H1 (cell line): ENCODE measurements at places on chromosomes 12 and 14. TPM values are rescaled to one million over a fixed set of nuclear protein-coding genes. Genes with fewer than 3 reads are reported as not detected.

DNA sequence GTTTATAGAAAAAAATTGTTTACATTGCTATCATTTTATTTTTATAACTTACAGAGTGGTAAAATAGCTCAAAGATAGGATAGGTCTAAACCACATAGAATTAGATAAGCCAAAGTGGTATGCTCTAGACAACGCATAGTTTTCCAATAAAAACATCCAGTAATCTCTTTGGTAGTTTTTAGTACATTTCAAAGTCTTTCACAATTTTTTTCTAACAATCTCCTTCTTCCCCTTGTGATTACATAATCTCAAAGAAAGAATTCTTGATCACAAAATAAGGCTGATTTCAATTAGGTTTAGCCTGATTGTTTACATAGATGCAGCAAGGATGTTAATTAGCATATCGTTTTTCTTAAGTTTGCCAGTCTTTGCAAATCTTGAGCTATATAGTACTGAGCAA lies 460.0 kb downstream of the FUT8 start:
- H3K4me1 ChIP-seq, result no peaks in the 10 kb centered on the region
- no peaks in the 10 kb centered on the region for H3K27me3 ChIP-seq
- no peak overlapping the region for H3K4me3 ChIP-seq
- DNase-seq, result no peak
- H3K27ac ChIP-seq, result no peak overlapping the region
- no peaks in the 10 kb centered on the region for H3K36me3 ChIP-seq

HPD gene
- polyA plus RNA-seq, result 0.28 and 0.48 TPM in 2 replicates

DNA sequence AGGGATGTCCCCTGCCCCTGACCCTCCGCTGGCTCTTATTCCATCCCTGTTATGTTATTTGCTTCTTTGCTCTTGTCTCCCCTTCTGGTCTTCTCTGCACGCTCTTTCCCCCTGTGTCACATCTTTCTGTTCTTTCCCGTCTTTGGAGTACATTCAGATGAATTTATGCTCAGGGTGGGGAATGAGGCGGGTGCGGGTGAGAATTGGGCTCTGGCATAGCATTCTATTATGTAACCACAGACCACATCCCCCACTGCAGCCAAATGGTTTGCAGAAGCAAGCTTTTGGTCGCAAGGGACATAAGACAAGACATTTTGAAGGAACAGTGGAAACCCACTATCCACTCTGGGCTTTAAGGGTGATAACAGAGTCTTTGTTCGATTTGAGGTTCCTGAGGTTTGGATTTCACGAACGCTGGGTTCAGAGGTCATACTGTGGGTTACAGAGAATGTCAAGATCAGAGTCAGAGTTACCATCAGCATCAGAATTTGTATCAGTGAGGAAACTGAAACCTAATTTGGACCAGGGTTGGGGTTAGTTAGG lies 3.8 kb downstream of the ENDOU start:
- peaks cover 5% of the 10 kb centered on the region; the same call in 1 of the 2 replicates for H3K4me1 ChIP-seq
- H3K27ac ChIP-seq, result no peak overlapping the region
- H3K4me3 ChIP-seq, result no peak overlapping the region
- no peaks in the 10 kb centered on the region for H3K36me3 ChIP-seq
- no peaks in the 10 kb centered on the region for H3K27me3 ChIP-seq
- no peak for DNase-seq

GRCh38 chr14:90536092-90536491 lies 139.3 kb downstream of the CALM1 start:
- H3K4me3 ChIP-seq, result no peak overlapping the region
- H3K27ac ChIP-seq, result no peak overlapping the region
- peaks cover 8% of the 10 kb centered on the region for H3K4me1 ChIP-seq
- H3K27me3 ChIP-seq, result no peaks in the 10 kb centered on the region

TTC9 gene
- polyA plus RNA-seq, result 16.5 and 21.0 TPM in 2 replicates

GRCh38 chr12:105289114-105289904 lies 41.2 kb upstream of the C12orf75 start:
- H3K36me3 ChIP-seq, result no peaks in the 10 kb centered on the region
- H3K27me3 ChIP-seq, result no peaks in the 10 kb centered on the region
- H3K27ac ChIP-seq, result no peak overlapping the region
- H3K4me1 ChIP-seq, result no peaks in the 10 kb centered on the region
